ENCODE measurements at places on chromosomes 2 and 18.

- no peak for DNase-seq
These were observed 17.2 kb downstream of the PCBP1 start for GRCh38 chr2:70104231-70105111.

- DNase-seq = no peak
These were observed 494.8 kb downstream of the RIT2 start for GRCh38 chr18:42620657-42621056.

- no peak for DNase-seq
These were observed 106.0 kb downstream of the KIAA1328 start for GRCh38 chr18:36934884-36935283.

- DNase-seq = no peak
These were observed 277.3 kb downstream of the MBD2 start for GRCh38 chr18:53947092-53947640.

- DNase-seq = no peak
These were observed 40.6 kb upstream of the EPAS1 start for GRCh38 chr2:46256563-46257142.

- DNase-seq = no peak
These were observed 305.7 kb upstream of the PKDCC start for GRCh38 chr2:41741951-41742595.

Data from right renal cortex interstitium (tissue), 3 donors.